Activated T-helper 2 cell treated with anti-CD3 and anti-CD28 coated beads, Interferon-gamma antibody, Interleukin-2, Interleukin-4, amounts not matched to agents 10 μg/mL and 5 μg/mL and 100 μg/mL, durations not matched to agents 14 hours and 24 hours and 36 hours (primary cell): ENCODE measurements at places on chromosomes 1 and 21.

GRCh38 chr1:153271711-153272110 lies 12.2 kb downstream of the LORICRIN start:
- DNase-seq = no peak

DNA sequence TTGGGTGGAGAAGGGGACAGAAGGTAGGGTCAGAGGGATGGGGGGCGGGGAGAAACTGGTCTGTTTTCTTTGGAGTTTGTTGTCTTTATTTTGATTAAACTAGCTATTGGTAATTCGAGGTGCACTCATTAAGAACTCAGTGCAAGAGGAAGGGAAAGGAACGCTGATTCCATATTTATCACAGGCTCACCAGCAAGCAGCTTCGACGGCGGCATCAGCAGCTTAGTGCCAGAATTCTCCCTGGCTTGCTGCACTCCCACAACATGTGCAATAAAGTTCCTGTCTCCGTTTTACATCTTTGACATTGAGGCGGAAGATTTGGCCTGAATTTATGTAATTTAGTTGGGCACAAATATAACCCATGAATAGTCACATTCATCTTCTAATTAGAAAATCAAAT lies 57.6 kb downstream of the PEX14 start:
- DNase-seq = no peak

DNA sequence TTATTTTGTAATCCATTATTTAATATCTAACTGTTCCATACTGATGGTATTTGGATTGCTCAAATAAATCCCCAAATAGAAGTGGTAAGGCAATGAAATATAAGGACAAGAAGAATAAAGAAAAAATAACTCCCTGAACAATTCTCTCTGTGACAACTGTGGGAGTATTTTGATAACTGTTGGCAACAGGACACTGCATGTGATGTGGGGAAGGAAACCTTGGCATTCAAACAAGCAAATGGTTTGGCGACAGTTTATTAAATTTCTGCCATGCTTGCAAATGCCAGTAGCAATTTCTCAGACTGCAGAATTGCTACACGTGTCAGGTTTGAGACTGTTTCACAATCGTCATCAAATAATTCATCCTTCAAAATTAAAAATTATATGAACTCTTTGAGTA lies 8.6 kb upstream of the MRPL39 start:
- no peak for DNase-seq

DNA sequence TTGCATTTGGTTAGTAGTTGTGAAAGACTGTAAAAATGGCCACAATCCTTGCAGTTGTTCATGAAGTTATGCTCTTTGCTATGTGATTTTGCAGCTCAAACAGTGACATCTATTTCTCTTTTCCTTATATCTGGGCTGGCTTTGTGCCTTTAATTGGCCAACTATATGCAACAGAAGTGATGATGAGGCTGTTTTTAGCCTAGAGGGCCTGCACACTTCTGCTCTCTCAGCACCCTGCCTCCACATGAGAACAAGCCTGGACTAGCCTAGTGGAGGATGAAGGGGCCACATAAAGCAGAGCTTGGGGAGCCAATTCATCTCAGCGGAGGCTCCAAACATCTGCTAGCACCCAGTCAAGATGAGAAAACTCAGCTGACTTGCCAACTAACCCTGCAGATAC lies 339.8 kb downstream of the OMA1 start:
- no peak for DNase-seq

GRCh38 chr1:227899141-227899819 lies 48.5 kb downstream of the WNT9A start:
- DNase-seq = no peak

GRCh38 chr1:11654137-11654938 lies at the start of the genes FBXO2 and FBXO44:
TSS of gene FBXO2 (minus strand) at chr1:11654429. CDS start at chr1:11654340, 89 bp downstream.
TSS of gene FBXO44 (plus strand) at chr1:11654877. CDS start at chr1:11655836, 959 bp downstream.
- peak; percentile 39 for DNase-seq

GRCh38 chr21:44701023-44701400 lies 4.0 kb downstream of the KRTAP10-12 start:
- DNase-seq = no peak

- no peak for DNase-seq
Measured at GRCh38 chr21:42583477-42584295, 69.7 kb upstream of the PDE9A start.

- DNase-seq = no peak
Measured at GRCh38 chr21:36698385-36698980, 432 bp upstream of the SIM2 start.

DNA sequence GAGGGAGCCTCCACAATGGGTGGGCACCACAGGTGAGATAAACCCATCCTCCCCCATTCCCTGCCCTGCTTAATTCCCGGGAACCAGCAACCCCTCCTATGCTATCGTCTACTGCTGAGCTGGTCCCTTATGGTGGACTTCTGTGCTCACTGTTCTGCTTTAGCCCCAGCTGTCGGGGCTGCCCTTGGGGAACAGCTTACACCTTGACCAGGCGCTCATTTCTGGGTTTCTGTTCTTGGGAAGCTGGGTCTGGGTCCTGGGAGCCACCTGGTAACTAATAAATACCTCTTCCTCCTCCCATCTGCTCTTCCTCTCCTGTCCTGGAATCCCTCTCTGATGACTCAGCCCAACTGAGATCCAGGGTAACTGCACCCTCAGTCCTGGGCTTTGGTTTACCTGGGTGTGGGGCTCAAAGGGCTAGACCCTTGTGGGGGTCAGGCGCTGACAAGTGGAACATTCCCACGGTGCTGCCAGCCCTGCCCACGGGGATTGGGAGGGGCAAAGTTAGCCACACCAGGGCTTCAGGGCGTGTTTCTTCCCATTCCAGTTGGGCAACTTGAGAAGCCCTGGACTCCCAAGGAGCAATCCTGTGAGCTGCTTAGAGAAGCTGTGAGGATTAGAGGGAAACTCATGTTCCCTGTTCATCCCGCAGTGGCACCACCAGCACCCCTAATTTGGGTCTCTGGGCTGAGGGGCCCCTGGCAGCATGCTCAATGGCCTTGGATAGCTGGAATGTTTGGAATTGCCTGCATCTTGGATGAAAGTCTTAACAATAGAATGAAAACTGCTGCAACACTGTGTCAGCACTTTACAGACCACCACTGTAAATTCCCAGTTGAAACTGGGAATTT lies 1.6 kb downstream of the PCAT6 start:
- DNase-seq = no peak

GRCh38 chr1:181936768-181937581 lies 124.5 kb downstream of the ZNF648 start:
- DNase-seq = peak; percentile 17

DNA sequence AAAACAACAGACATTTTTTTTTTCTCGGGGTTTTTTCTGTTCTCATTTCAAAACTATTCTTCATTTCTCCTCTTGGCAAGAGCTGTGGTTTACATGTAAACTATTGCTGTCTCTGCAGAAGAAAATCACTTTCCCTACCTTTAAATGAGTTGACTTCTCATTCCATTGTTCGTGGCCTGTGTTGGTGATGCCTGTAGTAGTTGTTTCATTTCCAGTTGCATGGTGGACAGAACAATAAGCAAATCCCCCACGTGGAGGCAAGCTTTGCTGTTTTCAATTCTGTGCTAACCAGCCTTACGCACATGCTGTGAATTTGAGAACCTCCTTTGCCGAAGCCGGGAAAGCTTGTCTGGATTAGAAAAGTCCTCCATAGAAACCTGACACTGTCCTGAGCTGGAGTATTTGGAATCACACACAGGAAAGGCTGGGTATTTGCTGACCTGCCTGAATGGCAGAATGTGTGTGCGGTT lies 26.2 kb upstream of the MAP3K7CL start:
- no peak for DNase-seq

DNA sequence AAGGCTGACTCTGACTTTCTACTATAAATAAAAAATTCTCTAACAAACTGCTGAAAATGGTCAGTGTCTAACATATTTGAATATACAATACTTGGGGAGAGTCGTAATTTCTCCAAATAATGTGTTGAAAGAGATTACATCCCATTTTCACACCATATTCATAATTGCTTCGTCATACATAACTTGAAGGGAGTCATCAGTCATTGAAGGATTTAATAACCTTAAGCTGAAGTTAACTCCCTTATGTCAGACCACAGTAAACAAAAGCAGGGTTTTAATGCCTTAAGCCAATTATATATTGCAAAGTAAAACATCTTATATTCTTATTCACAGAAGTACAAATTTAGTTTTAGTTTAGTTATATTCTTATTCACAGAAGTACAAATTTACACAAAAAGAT lies 129.9 kb downstream of the RERE start:
- DNase-seq = no peak

- no peak for DNase-seq
Measured at GRCh38 chr21:38544661-38545060, 46.4 kb upstream of the ERG start.

DNA sequence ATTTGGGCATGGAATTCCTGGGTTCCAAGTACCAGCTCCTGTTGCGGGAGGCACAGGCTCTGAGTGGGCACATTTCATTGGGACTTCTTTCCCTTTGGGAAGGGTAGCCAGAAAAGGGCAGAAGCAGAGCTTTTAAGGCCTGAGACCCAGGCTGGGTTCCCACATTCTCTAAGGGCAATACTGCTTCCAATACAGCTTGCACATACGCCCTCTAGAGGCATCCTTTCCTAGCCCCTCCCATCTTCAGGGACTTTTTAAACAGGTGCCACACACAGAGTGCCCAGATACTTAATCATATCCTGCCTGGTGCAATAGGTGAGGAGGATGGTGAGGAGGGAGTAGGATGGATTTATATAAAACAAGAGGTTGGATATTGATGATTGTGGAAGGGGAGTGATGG lies 5.7 kb downstream of the GPR88 start:
- no peak for DNase-seq

DNA sequence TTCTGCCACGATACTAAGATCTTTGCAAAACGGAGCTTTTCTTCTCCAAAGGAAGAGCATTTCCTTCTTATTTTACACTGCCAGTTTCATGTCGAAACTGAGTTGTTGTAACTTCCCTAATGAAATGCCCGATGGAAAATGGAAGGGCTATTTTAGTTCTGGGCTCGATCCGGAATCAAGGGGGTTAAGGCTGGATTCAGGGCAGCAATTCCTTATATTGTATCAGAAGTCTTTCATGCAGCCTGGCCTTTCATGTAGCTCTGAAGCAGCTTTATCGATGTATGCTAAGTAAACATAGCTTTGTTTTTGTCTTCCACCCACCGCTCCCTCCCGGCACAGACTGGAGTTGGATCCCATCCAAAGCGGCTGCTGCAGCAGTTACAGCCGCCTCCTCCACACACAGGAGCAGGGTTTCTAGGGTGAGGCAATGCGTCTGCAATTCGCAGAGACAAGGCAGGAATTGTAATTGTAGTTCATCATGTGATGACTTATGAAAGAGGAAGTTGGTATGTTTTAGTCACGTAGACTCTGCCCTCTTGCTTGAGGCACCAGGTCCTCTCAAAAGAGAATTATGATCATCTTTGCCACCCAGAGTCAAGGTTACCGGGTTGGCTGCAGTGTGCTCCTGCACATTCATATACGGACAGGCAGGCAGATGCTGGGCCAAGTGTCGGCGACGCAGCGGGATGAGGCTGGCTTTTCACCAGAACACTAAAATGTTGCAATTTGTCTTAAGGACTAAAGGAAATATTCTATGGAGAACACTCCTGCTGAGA lies 2.6 kb upstream of the IRF2BP2 start:
- peak; percentile 58 for DNase-seq

DNA sequence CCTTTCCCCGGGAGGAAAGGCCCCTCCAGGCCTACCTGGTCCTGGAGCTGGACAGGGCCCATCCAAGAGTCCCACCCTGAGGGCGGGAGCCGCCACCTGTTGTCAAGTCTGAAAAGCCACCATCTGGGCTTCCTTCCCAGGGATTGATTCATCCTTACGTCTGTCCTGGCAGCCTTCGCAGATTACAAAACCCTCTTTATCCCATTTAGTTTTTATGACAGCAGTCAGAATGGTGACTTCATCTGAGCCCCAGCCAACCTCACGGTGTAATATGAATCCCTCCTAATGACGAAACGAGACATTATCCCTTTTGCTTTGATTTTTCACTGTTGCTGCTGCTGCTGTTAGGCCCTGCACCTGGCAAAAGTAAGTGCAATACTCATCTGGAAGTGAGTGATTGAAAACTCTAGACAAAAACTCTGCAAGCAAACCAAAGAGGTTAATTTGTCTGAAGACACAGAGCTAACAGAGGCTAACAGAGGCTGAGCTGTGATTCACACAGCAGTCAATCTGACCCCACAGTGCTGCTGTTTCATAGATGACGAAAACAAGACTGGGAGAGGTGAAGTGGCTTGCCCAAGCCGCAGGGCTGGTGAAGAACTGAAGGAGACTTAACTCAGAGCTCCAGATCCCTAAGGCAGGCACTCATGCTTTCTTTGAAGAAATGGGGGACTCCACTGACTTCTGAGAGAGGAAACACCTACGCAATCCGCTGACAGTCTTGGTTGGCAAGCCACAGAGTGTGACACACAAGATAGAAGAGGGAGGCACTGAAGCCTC lies 30.0 kb upstream of the S100A7 start:
- DNase-seq = no peak

GRCh38 chr1:224168859-224169380 lies 14.1 kb upstream of the DEGS1 start:
- peak; percentile 37 for DNase-seq

GRCh38 chr21:41222247-41223068 lies 54.5 kb downstream of the BACE2 start:
- no peak for DNase-seq

DNA sequence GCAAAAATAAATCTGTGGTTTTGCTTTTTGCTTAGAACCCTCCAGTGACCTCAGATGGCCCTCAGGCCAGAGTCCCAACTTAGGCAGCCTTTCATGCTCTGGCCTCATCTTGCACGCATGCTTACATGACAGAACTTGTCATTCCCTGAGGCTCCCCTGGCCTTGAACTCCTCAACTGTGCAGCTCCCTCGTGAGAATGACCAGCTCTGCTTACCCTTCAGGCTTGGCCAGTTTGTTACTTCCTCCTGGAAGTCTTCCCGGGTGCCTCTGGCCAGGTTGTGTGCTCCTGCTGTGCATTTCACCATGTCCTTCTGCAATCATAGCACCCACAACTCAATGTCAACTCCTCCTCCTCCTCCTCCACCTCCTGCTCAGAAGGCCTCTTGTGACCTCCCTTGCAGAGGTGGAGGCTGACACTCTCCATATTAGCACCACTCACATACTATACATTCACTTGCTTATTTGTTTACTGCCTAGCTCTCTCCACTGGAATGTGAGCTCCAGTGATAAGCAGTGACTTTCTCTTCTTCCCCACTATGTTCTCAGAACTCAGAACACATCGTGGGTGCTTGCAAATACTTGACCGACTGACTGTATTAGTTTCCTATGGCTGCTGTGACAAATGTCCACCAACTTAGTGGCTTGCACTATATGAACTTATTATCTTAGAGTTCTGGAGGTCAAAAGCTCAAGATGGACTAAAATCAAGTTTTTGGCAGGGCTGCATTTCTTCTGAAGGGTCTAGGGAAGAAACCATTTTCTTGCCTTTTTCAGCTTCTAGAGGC lies 41.9 kb downstream of the RCSD1 start:
- no peak for DNase-seq

DNA sequence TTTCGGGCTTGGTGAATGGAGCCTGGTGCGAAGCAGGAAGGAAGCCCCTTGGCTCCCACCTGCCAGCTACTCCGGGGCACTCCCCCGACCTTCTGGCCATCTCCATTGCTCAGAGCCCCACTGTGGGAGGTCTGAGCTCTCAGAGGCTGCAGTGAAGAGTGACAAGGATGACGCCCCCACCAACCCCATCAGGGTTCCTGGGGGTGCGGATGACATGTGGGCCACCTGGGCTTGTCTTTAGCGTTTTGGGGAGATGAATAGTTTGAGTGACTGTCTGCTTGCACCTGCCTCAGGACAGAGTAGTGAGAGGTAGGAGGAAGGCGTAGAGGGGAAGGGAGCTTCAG lies 43.2 kb upstream of the LBR start:
- DNase-seq = no peak
